Psoas muscle (tissue), 8 donors: ENCODE measurements at places on chromosomes 6 and 20.
A peak's percentile ranks its signal among the peaks of the same experiment; 100 is the strongest.

- H3K4me1 ChIP-seq = no peaks in the 10 kb centered on the region
- H3K36me3 ChIP-seq = no peaks in the 10 kb centered on the region
- no peak overlapping the region for H3K4me3 ChIP-seq
- H3K27me3 ChIP-seq = no peaks in the 10 kb centered on the region
- DNase-seq = peak; percentile 81
These were observed 43.6 kb downstream of the C6orf15 start for GRCh38 chr6:31068669-31069340.

DNA sequence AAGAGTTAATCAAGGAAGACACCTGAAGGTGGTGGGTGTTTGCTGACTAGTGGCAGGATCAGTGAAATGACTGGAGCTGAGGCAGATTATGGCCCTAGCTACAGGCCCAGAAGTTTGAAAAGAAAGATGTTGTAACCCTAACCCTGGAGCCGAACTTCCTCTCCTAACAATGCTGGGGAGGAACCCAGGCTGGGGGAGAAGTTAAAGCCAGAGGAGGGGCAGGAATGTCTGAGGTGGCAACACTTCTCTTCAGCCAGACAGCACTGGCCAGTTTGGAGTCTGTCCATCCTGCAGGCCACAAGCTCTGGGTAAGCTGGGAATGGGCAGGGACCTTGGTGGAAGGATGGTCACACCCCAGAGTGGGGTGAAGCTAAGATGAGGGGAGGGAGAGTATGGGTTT lies at the start of gene LST1:
TSS of gene LST1 (plus strand) at position 270 of the 400 bp plus-strand sequence. CDS start 1,023 bp downstream, outside the sequence.
- H3K27me3 ChIP-seq = no peaks in the 10 kb centered on the region
- H3K27ac ChIP-seq = no peak within 1 kb of the TSS

- no peak overlapping the region for H3K4me3 ChIP-seq
- no peak overlapping the region for H3K27ac ChIP-seq
- H3K36me3 ChIP-seq = no peaks in the 10 kb centered on the region
- H3K27me3 ChIP-seq = no peaks in the 10 kb centered on the region
- no peak for DNase-seq
- no peaks in the 10 kb centered on the region for H3K4me1 ChIP-seq
These were observed 328.9 kb downstream of the FARS2 start for GRCh38 chr6:5590187-5590586.

DNA sequence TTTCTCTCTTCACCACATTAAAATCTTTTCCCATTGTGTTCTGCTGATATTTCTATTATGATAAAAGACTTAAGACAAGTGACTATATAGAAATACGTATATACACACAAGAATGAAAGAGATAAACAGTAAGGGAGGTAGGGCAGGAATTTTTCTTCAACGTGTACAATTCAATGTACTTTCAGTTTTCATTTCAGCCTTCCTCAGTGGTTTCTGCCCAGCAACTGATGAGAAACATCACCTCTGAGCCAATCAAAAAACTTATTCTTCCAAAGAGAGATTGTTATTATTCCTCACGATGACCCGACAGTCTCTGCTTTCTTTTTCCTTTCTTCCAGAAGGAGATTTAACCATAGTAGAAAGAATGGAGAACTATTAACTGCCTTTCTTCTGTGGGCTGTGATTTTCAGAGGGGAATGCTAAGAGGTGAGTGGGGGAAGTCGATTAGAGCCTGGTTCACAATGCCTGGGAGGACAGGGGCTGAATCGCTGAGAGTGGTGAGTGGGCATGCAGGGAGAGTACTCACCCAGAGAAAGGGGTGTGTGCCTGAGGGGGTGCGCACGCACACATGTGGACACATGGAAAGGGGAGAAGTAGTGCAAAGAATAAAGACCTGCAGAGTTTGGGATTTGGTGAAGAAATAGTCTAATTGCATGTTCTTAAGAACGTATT lies at the start of gene BTN3A1:
TSS of gene BTN3A1 (plus strand) at position 289 of the 672 bp plus-strand sequence. CDS start 3,289 bp downstream, outside the sequence.
- H3K4me1 ChIP-seq = peaks cover 7% of the 10 kb centered on the region
- H3K27me3 ChIP-seq = no peaks in the 10 kb centered on the region
- peak within 1 kb of the TSS; percentile 82 for H3K4me3 ChIP-seq
- peak within 1 kb of the TSS; percentile 85 for H3K27ac ChIP-seq

DNA sequence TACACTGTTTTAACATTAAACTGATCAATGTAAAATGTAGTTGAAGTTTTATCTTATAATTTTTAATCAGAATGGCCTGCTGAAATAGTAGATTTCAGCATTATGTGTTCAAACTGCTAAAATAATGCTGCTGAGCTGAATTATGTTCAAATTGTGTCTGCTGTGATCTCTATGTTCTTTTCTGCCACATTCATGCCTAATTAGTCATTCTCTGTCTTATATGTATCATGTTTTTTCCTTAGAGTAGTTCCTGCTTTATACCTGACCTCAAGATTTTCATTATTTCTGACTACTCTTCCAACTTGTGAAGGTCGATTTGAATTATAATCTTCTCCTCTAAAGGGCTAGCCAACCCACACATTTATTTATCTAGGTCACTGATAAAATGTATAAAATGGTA lies 476.7 kb upstream of the EPHA7 start:
- no peaks in the 10 kb centered on the region for H3K36me3 ChIP-seq
- H3K27ac ChIP-seq = no peak overlapping the region
- no peak overlapping the region for H3K4me3 ChIP-seq
- no peaks in the 10 kb centered on the region for H3K4me1 ChIP-seq
- no peaks in the 10 kb centered on the region for H3K27me3 ChIP-seq
- DNase-seq = no peak
